Thoracic aorta (tissue), 2 donors: ENCODE measurements at places on chromosomes 7 and 10.

- H3K27ac ChIP-seq: no peak overlapping the region
- H3K4me1 ChIP-seq: peaks cover 51% of the 10 kb centered on the region
- H3K27me3 ChIP-seq: no peaks in the 10 kb centered on the region
- no peak for DNase-seq
- H3K4me3 ChIP-seq: no peak overlapping the region
- no peaks in the 10 kb centered on the region for H3K36me3 ChIP-seq
Observed at GRCh38 chr7:130394421-130395195, 14.3 kb downstream of the CPA1 start.

DNA sequence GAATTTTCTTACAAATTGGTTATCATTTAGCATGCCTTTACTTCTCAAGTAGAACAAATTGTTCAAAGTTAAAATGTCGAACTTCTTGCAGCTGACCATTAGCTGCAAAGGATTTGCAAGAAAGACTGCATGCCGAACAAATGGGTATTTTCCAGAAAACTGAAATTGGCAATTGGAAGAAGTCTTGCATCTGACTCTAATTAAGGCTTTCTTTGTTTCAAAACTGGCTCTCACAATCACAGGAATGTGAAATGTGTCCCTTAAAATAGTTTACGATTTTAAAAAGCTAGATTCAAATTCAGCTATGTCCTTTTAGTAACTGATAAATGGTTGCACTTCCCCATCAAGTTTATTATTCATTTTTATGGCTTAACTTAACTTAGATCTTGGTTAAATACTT lies 207.9 kb downstream of the ARL4A start:
- no peaks in the 10 kb centered on the region for H3K4me1 ChIP-seq
- no peak overlapping the region for H3K4me3 ChIP-seq
- no peaks in the 10 kb centered on the region for H3K36me3 ChIP-seq
- no peaks in the 10 kb centered on the region for H3K27me3 ChIP-seq

DNA sequence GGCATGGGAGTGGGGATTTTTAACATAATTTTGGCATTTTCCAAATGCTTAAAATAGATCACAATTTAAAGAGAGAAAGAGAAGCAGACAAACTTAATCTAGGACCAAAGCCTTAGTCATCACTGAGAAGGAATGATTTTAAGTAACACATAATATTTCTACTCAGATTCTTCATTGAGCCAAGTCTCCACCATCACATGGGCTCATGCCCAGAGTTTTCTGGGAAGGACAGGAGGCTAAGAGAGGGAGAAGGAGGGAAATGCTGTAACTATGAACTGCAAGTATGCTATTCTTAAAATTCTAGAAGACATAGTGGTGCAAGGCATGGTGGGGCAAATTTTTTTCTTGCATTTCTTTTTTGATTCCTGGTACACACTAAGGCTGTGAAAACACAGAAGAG lies 23.8 kb upstream of the UBE2D1 start:
- DNase-seq: no peak
- H3K4me3 ChIP-seq: no peak overlapping the region
- H3K4me1 ChIP-seq: no peaks in the 10 kb centered on the region
- no peaks in the 10 kb centered on the region for H3K36me3 ChIP-seq
- no peaks in the 10 kb centered on the region for H3K27me3 ChIP-seq
- no peak overlapping the region for H3K27ac ChIP-seq

GRCh38 chr7:108503112-108504026 lies 22.6 kb downstream of the PNPLA8 start:
- no peaks in the 10 kb centered on the region for H3K4me1 ChIP-seq
- no peak for DNase-seq
- no peak overlapping the region for H3K4me3 ChIP-seq
- H3K27me3 ChIP-seq: no peaks in the 10 kb centered on the region
- H3K36me3 ChIP-seq: peaks cover 6% of the 10 kb centered on the region
- H3K27ac ChIP-seq: no peak overlapping the region

DNA sequence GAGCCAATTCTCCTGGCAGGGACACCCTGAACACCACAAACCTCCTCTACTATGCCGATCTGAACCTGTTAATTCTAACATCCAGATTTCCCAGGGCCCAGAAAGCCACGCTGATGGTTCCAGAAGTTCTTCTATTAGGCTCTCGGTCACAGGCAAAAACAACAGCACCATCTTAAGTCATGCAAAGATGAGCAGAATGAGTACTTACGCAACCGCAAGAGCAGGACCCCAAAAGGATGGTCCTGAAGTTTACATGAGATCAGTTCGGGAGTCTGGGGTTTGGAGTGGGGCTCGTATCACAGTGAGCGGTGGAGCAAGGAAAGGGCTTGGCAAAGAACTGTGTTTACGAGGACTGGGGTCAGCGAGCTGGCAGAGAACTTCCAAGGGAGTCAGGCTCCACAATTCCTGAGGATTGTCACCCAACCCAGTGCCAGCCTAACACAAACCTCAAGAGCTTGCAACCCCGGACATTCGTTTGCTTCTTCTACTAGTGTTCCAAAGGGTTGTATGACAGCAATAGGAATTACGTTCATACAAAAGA lies 532.6 kb downstream of the TNS3 start:
- no peaks in the 10 kb centered on the region for H3K36me3 ChIP-seq
- H3K4me1 ChIP-seq: peaks cover 22% of the 10 kb centered on the region
- DNase-seq: no peak
- H3K27ac ChIP-seq: no peak overlapping the region

DNA sequence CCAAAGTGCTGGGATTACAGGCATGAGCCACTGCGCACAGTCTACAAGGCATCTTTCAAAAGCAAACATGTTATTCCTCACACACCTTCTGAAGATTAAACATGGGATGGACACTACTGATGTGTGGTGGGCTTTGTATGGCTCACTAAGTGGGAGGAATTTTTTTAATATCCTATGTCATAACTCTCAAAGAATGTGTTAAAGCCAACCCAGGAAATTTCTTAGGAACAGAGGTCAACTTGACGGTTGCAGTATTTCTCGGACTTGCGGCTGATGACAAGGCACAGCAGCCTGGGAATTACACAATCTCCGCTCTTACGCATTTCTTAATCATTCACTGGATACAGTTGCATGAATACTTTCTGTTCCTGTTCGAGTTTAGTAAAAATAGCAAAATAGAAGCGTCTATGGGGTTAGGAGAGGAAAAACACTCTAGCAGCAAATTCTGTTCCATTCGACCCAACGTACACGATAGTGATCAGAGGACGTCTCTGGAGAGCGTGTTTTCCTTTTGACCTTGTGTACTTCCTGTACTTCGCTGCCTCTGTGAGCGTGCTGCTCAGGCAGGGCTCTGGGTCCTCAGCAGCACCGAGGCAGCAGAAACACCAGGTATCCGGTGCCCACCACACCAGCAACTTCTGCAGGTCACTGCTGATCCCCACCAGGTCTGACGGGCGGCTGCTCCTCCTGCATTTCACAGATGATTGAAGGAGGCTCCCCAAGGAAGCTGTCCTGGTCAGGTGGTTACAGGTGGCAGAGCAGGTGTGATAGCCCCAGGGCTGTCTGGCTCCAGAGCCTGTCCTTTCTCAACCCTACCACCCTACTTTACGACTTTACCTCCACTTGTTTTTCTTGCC lies 26.4 kb upstream of the SRGN start:
- no peaks in the 10 kb centered on the region for H3K36me3 ChIP-seq
- peak overlapping the region; percentile 85 for H3K27ac ChIP-seq
- H3K27me3 ChIP-seq: no peaks in the 10 kb centered on the region
- peak overlapping the region; percentile 66 for H3K4me3 ChIP-seq

- H3K4me1 ChIP-seq: peaks cover 3% of the 10 kb centered on the region
- no peaks in the 10 kb centered on the region for H3K36me3 ChIP-seq
- peak overlapping the region; percentile 1 for H3K4me3 ChIP-seq
- H3K27ac ChIP-seq: peak overlapping the region; percentile 43
- no peaks in the 10 kb centered on the region for H3K27me3 ChIP-seq
Observed at GRCh38 chr10:64211466-64211865, 690.3 kb downstream of the REEP3 start.

DNA sequence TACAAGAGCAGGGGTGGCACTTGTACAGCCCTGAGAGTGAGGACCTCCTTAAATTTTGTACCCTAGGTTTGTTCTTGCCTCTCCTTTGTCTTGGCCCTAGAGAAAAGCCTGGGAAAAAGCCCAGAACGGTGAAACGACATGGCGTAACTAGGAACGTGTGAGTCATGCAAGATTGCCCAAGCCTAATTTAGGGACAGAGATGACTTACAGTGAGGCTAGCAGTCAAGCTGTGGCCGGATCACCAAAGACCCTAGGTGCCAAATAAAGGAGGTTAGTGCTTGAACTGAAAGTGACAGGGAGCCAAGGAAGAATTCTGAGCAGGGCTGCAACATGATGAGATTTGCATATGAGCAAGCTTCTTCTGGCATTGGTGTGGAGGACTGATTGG lies 25.1 kb downstream of the TBXAS1 start:
- H3K4me3 ChIP-seq: no peak overlapping the region
- H3K27ac ChIP-seq: peak overlapping the region; percentile 62
- peak; percentile 27 for DNase-seq
- no peaks in the 10 kb centered on the region for H3K27me3 ChIP-seq

GRCh38 chr10:10270126-10271050 lies 747.3 kb upstream of the CELF2 start:
- no peak for DNase-seq
- peaks cover 8% of the 10 kb centered on the region for H3K4me1 ChIP-seq
- no peak overlapping the region for H3K27ac ChIP-seq
- H3K27me3 ChIP-seq: no peaks in the 10 kb centered on the region
- H3K36me3 ChIP-seq: no peaks in the 10 kb centered on the region

DNA sequence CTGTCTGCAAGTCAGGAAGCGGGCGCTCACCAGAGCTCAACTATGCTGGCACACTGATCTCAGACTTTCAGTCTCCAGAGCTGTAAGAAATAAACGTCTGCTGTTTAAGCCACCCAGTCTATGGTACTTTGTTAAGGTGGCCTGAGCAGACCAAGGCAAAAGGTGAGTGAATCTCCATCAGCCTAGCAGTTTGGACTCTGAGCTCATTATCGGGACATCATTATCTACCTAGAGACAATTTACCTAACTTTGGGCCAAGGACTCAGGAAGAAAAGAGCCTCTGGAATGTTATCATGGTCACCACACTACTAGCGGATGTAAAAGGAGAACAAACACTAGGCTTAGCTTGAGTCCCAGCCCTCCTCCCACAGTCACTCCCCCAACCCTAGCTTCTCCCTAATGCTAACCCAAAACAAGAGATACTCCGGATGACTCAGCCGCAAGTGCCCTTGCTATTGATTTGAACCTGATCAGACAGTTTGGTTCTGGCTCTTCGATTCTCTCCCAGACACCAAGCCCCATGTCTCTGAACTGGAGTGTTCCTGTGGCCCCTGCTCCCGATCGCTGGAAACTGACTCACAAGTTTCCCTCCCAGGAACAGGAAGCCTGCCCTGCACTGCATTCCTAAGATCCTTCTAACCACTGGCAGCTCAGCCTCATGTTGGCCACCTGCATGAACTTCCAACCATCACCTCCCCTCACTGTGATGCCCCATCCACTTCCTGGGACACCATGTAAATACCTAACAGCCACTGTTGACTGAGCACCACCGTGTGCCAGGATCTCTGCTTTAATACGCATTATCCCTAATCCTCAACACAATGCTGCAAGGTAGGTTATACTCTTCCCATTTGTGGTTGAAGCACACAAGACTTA lies 34.5 kb downstream of the CREB3L2 start:
- H3K27me3 ChIP-seq: no peaks in the 10 kb centered on the region
- no peak for DNase-seq
- peak overlapping the region; percentile 90 for H3K27ac ChIP-seq
- peaks cover 87% of the 10 kb centered on the region for H3K4me1 ChIP-seq
- H3K4me3 ChIP-seq: peak overlapping the region; percentile 51

GRCh38 chr10:62014510-62014909 lies 113.0 kb downstream of the ARID5B start:
- no peaks in the 10 kb centered on the region for H3K27me3 ChIP-seq
- H3K4me1 ChIP-seq: peaks cover 52% of the 10 kb centered on the region
- no peak overlapping the region for H3K27ac ChIP-seq
- H3K36me3 ChIP-seq: no peaks in the 10 kb centered on the region
- H3K4me3 ChIP-seq: no peak overlapping the region
- DNase-seq: no peak
